ENCODE measurements at places on chromosomes 7 and 10.

DNA sequence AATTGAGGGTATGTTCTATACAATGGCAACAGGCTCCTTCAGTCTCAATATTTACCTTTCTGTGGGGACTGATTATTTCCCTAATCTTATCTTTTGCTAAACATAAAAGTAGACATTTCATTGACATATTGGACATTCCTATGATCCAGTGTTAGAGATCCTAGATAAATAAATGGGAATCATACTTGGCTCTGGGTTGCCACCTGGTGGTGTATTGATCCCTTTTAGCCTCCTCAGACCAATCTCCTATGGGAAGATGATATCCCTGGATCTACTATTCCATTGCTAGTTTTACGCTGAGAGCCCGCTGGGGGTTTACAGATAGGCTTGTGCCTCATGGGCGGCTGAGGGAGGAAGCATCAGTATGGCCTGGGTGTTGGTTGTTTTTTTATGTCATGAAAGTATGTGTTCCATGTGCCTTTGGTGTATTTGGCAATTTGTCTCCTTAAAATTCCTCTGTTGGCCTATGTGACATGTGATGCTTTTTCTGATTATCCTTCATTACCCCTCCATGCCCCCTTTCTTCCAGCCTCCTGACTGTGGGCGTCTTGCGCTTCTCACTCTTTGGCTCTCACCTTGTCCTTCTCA is 18.8 kb downstream of the CELF2 start:
- no peak for DNase-seq

GRCh38 chr7:22551768-22552513 is 52.0 kb upstream of the STEAP1B start:
- no peak for DNase-seq

DNA sequence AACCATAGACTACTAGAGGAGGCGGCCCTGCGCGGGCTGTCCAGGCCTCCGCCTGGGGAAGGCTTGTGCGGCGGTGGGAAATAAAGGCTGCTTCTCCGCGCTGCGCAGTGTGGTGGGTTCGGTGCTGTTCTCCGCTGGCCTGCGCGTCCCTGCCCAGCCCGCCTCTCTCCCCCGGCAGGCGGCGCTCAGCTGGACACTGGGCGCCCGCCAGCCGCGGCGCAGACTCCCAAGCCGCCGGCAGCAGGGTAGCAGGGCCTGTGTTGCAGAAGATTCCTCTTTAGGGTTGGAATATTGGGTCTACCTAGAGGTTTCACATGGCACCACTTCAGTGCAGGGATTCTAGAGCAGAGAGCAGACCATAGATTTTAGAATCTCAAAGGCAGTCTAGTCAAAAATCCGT is 66.1 kb upstream of the ZPBP start:
- no peak for DNase-seq

DNA sequence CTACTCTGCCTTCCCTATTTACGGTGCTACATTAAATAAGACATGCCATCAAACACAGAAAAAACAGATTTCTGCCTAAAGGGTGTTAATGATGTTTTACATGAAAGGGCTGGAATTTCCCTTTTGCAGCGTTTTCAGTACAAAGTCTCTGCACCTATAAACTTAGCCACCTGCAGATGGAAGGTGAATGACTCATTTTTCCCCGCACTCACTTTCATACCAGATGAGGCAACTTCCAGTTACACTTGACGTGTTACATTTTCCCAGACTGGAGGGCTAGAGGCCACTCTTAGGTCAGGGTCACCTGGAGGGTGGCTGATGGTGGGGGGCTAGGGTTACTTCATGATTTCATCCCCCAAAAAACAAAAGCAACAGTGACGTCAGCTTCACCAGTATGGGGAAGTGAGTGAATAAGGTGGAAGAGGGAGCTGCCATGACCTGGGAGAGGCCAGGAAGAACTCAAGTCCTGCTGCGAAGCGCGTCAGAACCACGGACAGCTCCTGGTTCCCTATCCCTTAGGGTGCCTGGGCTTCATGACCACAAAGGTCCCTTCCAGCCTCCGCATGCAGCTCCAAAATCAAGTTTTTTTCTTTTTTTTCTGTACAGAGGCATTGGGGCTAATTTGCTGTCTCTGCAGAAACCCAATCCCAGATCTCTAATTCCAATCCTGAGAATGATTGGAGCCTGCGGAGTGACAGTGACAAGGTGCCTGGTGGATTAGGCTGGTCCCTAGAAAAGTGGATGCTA is 94.0 kb downstream of the ADARB2 start:
- DNase-seq: no peak

GRCh38 chr10:110747609-110748464 is 103.7 kb downstream of the RBM20 start:
- DNase-seq: no peak

DNA sequence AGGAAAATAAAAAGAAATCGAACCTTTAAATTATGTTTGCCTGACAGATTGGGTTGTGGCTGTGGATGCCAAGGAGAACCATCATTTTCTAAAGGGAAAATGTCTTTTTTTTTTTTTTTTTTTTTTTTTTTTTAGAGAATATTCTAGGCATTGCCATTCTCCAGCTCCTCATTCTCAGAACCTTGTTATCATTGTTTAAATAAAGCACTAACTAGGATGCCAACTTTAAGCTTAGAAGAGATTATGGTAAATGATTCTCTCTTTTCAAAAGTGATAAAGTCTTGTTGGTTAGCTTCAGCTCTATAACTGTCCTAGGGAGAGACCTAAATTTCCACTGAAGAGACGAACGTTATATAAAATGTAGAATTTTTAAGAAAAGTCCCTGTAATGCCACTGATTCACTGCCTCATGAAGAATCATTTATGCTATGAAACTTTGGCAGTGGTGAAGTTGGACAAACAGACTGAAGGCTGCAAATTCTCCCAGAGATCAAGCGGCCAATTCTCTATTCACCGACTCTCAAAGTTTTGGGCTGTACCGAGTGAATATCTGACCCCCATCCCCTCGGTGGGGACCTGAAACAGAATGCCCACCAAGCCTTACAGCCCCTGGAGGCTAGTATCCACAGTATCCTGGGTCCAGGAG is 207.9 kb upstream of the PITRM1 start:
- DNase-seq: no peak

DNA sequence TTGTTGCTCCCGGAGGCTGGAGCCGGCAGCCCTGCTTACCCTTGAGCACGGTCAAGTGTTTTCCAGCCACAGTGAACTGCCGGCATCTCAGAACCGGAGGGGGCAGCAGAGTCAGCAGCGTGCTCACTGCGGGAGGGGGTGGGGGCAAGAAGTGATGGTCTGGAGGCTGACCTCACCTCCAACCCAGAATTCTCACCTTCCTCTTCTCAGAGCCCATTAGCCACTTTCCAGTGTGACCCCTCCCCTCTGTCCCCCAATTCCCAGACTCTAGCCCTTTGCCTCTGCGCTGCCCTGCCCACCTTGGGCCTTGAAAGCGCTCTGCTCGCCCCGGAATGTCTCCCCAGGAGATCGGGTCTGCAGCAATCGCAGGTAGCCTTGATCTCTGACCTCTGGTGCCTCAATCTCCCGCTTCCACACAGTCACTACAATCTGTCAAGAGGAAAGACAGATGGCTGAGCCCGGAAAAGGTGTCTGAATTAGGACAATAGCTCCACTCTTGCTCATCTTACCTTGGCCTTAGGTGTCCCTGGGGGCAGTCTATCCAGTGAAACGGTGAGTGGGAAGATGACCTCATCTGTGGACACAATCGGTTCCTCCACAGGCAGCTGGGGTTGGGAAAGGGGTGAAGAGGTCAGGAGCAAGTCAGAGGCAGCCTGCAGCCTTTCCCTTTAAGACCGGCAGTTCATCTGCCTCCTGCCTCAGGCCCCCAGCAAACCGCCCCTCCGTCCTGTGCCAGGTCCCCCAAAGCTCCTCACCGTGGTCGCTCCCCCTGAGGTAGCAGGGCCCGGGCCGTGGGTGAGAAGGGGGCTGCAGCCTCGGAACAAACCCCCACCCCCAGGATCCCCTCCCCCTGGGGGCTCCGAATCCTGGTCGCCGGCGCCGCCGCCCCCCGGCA is 942 bp downstream of the TRAPPC14 start:
- no peak for DNase-seq

GRCh38 chr10:117860823-117861222 is 185.9 kb downstream of the RAB11FIP2 start:
- no peak for DNase-seq

- no peak for DNase-seq
Observed at GRCh38 chr7:116218051-116218645, 7.8 kb downstream of the TES start.

DNA sequence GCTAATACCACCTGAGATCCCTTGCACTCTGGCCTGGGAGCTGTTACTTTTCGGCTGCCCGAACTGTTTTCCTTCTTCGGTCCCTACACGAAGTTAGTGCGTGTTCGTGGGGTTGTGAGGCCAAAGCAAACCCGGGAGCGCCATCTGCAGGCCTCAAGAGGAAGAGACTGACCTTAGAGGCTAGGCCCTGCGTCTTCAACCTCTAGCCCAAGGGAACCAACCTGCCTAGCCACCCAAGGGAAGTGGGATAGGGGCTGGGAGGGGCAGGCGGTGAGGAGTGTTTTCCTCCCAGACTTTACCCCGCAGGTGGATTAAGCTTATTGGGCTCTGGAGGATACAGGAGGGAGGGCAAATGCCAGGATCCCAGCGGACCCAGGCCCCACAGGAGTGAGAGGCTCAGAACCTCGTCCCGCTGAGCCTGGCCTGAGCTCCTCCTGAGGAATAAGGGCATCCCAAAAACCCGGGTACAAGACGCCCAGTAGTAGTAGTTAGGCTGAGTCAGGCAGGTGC is 1.7 kb upstream of the PAX2 start:
- no peak for DNase-seq

DNA sequence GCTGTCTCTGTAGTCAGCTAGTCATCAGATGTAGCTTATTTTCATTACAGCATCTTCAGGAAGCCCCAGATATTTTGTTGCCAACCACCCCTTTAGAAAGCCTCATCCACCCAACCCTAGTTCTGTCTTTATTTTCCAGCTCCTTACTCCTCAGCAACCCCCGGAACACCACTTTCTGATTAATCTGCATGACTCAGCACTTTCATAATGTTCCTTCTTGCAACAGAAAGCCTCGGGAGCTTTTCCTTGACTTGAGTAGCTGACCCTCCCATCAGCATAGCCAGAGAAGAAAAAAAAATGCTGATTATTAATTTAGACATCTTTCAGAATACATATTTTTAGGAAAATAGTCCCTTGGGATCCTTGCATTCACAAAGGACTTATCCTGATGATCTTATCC is 244.0 kb upstream of the CXCL12 start:
- no peak for DNase-seq

DNA sequence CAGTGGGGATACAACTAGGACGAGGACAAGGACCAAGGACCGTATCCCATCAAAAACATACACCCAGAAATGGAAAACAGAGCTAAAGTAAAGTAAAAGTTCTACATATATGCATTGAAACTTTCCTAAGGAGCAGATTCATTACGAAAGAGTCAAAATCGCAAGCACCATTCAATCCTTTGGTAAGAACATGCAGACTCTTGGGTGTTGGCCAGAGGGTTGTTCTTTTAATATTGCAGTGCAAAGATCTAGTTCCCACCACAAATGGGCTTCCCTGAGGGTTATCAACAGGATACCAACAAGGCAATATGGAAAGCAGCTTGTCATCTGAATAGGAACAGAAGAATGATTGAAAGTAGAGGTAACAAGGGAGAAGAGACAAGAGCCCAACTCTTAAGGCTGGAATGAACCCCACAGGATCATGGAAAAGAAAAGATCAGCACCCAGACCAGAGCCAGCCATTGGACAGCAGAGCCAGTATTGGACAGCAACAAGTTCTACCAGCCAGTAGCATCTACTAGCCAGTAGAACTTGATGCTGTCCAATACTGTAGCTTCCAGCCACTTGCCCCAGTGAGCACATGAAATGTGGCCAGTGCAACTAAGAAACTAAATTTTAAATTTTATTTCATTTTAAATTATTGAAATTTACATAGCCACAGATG is 66.0 kb downstream of the OSBPL3 start:
- no peak for DNase-seq

- no peak for DNase-seq
Observed at GRCh38 chr10:51170518-51171245, 96.4 kb downstream of the PRKG1 start.

DNA sequence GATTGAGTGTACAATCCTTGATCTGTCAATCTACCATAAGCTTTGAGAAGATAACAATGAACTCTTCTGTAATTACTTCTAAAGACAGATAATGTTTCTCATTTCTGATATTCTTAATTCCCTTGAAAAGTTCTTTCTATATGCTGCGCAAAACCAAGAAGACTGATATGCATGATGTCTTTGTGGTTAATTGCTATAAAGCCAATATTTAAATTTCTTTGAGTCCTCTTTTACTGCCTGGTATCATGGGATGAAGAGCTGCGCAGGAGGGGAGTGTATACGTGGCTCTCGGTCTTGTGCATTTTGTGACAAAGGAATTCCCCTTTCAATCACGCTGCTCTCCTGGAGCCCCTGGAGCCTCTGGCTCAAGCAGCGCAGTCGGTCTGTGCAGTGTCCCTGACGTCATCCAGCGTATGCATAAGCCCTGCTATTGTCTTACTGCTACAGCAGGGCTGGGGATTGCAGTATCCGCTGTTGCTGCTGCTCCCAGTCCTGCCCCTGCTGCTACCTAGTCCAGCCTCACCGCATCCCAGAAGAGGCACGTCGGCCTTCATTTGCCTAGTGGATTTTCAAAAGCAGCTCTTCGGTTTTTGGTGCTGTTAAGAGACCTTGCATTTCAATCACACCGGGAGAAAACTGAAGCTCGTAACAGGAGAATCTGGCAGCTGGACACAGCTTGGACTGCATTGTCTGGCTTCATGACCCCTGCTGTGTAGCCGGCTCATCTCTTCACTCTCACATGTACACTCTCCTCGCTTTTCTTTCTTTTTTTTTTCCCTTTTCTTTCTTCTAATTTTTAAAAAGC is 66.7 kb downstream of the ST7 start:
- DNase-seq: peak; percentile 73

DNA sequence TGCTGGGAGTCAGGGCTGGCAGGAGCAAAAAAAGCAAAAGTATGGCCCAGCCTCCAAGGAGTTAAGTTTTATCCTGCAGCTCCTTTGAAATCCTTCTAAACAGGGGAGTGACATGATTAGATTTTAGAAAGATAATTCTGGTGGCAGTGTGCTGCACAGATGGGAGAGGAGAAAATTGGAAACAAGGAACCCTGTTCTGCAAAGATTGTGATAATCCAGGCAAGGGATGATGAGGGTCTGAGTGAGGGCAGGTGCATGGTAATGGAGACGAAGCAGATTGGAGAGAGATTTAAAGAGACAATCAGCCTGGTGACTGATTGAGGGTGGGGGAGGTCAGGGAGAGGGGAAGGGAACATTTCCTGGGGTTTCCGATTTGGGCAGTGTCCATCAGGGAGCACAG is 444.7 kb upstream of the PODXL start:
- no peak for DNase-seq
